ENCODE measurements at places on chromosomes 7 and 10.

DNA sequence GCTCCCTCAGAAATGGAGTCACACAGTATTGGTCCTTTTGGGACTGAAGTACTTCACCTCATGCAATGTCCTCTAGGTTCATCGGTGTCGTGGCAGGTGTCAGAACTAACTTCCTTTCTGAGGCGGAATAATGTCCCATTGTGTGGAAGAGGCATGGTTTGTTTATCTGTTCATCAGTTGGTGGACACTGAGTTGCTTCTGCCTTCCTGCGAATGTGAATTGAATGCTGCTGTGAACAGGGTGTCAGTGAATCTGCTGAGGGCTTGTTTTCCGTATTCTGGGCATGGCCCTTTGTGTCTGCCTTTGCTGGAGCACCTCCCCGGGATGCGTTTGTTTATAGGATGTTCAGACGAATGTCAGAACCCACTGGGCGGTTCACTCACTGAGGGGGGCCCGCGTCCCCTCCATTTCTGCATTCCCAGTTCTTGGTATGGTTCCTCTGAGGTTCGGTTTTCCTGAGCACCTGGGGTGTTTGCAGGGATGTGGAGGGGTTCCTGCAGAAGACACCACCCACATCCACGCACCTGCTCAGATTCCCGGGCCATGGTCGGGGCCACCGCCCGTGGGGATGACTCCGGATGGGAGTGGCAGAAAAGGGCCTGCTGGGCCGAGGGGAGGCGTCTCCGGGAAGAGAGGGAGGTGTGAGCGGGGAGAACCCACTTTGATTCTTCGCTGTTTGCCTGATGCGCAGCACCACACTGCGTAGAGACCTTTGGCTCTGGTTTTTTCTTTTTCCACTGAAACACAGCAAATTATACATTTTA lies 33.1 kb downstream of the CHST12 start:
- DNase-seq, result no peak

DNA sequence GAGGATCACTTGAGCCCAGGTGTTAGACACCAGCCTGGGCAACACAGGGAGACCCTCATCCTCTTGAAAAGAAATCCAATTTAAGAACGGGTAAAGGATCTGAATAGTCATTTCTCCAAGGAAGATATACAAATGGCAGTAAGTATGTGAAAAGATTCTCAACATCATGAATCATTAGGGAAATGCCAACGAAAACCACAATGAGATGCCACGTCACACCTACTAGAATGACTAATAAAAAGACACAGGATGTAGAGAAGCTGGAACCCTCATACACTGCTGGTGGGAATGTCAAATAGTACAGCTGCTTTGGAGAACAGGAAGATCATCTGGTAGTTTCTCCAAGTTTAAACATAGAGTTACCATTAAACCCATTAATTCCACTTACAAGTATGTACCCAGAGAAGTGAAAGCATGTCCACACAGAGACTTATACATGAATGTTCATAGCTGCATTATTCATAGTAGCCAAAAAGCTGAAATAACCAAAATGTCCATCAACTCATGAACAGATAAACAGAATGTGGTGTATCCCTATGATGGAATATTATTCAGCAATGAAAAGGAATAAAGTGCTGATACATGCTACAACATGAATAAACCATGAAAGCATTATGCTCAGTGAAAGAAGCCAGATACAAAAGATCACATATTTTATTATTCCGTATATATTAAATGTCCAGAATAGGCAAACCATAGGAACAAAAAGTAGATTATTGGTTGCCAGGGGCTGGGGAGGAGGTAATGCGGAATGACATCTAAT lies 13.1 kb upstream of the ZMIZ2 start:
- peak; percentile 65 for DNase-seq

DNA sequence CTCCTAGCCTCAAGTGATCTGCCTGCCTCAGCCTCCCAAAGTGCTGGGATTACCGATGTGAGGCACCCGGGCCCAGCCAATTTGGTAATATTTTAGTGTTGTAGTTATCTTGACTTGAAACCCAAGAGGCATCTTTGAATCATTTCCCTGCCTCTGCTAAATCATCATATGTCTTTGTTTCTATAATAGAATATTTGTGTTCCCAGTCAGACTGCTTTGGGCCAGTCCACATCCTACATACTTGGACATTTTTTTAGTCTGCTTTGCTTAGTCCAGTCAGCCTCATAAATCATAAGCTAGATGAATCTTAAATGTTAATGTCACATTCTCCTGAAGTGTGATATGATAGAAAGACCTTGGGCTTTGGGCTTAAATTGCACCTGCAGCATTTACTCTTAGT lies 5.9 kb downstream of the STAM start:
- no peak for DNase-seq

- no peak for DNase-seq
Observed at GRCh38 chr7:129443612-129444011, 9.4 kb downstream of the STRIP2 start.

DNA sequence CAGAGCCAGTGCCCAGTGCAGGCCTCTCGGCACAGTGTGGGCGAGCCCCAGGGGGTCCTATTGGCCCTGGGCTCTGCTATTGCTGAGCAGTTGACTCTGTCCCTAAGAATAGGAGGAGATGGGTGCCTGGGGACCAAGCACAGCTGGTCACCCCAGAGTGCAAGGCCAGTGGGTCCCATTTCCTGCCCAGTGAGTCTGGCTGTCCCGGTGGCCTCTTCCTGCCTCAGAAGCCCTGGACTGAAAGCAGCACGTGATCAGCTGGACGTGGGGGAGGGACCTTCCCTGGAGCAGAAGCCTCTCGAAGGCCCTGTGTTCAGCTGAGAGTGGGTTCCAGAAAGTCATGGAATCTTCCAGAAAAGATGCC lies 42.0 kb downstream of the PWWP2B start:
- no peak for DNase-seq

DNA sequence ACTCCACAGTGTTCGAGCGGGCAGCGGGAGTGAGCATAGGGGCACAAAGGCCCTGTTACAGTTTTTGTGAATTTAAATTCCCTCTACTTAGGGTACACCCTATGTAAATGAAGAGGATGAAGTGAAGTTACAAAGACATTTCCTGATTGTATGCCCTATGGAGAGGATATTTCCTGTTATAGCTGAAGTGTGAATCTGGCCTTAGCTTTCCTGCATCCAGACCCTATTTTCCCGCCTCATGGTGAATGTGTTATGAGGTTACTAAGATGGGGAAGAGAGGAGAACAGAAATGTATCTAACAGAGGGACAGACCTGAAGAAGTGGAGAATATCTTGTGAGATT lies 37.8 kb upstream of the COMMD3 start:
- DNase-seq, result no peak

DNA sequence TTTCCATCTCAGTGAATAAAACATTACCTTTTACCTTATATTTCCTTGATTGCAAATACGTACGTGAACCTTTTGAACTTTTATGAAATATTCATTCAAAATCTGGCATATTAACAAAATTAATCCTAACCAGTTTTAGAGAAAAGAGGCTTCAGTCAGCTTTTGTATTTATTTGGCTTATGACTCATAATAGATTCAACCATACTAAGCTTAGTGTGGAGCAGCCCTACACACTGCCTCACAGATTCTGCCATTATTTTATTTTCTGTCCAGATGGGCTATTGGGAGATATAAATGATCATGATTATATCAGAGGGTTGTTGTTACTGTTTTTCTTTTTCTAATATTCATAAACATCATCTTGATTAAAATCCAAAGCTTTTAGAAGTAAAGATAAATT lies 325.5 kb downstream of the GPR37 start:
- no peak for DNase-seq

GRCh38 chr10:70940834-70941568 lies 52.6 kb upstream of the PCBD1 start:
- DNase-seq, result no peak

DNA sequence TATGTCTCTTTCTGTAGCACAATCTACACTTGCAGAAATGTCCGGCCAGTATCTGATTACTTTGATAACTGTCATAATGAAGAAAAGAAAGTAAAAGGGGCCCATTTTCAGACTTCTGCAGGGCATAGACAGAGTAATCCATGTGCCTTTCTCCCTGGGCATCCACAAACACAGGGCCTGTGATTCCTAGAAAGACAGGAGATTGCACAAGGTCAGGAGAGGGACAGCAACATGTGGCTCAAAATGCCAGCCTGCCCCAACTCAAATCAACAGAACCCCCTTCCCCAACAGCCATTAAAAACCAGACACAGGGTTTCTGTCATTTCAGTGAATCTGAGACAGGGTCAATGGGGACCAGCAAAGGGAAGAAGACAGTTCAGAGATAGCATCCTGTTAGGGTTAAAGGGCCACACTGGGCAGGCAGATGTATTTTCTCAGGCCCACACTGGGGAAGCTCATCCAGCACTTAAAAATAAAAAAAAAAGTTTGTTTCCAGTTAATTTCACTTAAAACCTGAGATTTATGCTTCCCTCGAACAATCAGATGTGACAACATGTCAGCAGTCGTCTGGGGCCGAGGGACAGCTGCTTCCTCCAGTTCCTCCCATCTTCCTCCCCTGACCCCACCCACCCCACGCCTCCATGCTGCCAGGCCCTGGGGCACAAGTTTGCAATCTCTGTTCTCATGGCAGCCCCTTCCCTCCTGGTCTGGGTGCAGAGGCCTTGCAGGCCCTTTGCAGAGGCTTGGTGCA lies 30.7 kb upstream of the ACSL5 start:
- no peak for DNase-seq

DNA sequence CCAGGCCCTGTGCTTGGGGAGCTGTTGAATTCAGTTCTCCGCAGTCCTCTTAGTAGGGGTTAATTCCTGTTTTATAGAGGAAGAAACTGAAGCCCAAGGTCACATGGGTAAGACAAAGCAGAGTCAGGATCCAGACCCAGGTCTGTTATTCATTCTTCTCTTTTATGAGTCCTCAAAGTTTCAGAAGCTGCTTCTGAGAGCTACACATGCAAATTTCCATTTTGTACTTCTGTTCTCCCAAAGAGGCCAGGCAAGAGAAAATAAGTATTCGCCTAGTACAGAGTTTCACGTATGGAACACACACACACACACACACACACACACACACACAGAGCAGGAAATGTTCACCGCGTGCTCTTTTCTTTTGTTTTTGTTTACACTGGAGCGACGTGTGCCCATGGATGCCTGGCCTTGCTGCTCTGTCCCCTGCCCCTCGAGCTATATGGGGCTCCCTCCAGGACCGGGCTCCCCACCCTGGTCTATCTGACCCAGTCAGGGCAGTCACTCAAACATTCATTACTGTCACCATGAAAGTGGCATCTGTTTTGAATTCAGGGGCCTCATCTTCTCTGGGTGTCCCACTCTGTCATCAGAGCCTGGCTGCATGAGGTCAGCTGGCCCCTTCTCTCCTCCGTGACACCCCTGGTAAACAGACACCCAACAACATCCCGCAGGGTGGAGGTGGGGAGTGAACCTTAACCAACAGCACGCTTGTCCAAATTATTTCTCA lies 84.4 kb downstream of the TNS3 start:
- no peak for DNase-seq

GRCh38 chr7:119802147-119802546 lies 470.8 kb upstream of the KCND2 start:
- no peak for DNase-seq

- DNase-seq, result no peak
Observed at GRCh38 chr7:1103789-1104515, 16.0 kb downstream of the GPER1 start.

DNA sequence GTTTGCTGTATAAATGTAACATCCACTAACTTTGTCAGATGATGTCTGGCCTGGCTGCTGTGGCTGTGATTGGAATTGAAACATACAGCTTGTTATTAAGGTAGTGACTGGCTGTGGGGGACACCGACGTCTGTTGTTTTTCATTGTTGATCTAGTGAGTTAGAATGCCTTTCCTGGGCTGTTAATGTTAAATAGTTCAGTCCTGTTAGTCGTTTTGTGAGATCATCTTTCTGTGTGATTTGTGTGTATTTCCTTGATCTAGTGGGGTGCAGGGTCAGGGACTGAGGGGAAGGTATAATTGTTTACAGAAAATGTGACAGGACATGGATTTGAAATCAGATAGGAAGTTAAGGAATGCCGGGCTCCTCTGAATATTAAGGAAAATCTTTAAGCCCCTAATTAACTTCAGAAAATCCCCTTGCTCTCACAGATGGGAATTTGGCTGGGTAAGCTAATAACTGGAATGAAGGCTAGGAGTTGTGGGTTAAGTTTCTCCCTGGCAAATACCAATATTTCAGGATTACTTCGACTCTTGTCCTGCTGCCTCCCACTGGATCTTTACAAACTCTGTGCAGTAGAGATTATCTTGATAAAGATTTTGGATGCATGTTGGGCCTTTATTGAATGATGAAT lies 163.1 kb downstream of the AUTS2 start:
- DNase-seq, result no peak

- no peak for DNase-seq
Observed at GRCh38 chr7:93575555-93576399, 1.3 kb upstream of the CALCR start.

DNA sequence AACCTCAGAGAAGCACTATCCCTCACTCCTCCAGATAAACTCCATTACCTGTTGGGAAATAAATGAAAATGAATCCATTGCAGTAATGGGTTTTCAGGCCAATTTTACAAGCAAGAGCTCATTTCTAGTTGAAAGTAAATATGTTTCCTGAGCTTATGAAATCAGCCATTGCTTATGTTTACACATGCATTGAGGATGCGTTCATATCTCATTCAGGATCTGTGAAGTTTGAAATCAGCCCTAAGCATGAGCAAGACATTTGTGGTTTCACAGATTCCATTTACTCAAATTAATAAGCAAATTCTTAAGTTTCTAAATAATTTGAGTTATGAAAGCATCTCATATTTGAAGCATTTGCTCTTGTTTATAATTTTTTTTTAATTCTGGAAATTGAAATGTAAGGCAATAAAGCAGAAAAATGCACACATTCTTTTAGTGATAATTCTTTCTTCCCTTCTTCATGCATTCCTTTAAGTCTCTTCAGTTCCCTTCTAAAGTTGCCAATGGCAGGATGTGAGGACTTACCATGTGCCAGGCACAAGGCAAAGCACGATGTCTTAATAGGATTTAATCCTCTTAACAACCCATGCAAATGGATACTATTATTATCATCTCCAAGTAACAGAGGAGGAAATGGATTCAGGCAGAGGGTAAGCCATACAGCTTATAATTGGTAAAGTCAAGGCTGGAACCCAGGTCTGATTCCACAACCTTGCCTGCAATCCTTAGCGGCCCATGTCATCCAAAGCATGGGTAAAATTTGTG lies 35.0 kb upstream of the CTTNBP2 start:
- DNase-seq, result no peak

GRCh38 chr7:158350166-158350900 lies 237.3 kb downstream of the PTPRN2 start:
- DNase-seq, result no peak

All from stimulated activated CD4-positive, alpha-beta T cell treated with anti-CD3 and anti-CD28 coated beads, Interleukin-15, amount 100 ng/mL, for 24 hours (primary cell).